ENCODE measurements at places on chromosomes 3 and 15.

DNA sequence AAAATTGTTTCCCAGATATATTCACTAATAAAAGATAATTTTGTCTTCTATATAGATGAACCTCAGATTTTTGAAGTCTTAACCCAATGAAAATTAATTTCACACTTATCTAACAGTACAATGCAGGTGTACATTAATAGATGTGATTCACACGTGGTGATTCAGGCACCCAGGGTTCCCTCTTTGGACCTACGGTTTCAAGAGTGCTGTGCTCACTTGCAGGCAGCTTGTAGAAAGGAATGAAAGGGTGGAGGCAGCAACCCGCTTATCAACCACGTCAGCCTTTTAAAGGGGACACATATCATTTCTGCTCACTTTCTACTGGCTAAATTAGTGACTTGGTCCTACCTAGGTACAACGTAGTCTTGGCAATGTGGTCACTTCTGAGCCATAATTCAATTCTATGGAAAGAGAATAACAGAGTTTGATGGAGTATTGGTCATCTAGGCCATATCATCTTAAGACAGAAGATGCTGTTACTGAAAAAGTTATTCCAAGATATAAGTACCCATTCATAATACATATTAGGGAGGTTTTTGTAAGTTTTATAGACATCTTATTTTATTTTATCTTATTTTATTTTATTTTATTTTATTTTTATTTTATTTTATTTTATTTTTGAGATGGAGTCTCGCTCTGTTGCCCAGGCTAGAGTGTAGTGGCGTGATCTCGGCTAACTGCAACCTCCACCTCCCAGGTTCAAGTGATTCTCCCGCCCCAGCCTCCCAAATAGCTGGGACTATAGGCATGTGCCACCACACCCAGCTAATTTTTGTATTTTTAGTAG is 37.9 kb downstream of the ACP3 start:
- no peak for DNase-seq

DNA sequence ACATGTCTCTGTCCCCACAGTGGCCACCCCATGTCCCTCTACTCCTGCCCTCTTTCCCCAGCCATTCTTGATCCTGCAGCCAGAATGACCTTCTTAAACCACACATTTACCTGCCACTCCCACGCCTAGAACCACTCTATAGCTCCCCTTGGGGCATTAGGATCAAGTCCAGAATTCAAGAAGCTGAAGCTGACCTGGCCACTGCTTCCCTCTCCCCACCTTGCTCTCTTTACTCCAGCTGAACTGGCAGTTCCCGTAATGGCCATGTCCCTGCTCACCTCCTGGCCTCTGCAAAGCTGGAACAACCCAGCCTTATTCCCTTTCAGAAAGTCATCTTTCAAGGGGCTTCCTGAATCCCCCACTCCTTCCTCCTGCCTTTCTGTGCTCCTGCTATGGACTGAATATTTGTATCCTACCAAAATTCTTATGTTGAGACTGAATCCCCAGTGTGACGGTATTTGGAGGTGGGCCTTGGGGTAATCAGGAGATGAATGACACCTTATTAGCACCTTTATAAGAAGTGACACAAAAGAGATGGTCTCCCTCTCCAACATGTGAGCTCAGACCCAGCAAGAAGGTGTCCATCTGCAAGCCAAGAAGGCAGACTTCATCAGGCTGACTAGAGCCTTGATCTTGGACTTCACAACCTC is 3.8 kb downstream of the CSRNP1 start:
- DNase-seq, result no peak

DNA sequence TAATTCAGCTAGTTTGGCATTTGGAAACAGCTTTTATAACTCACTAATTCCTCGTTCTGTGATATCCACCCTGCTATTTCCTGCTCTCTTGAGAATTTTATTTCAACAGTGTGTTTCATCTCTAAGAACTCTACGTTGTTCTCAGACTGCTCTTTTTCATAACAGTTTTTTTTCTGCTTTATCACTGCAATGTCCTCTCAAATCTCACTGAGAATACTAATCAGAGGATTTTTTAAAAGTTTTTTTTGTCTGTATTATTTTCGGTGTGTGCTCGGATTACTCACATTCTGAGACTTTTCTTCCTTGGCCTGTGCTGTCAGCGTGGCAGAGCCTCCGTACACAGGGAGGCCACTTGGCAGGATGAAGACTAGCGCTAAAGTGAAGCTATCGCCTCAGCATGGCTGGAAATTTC is 59.4 kb upstream of the NEO1 start:
- no peak for DNase-seq

DNA sequence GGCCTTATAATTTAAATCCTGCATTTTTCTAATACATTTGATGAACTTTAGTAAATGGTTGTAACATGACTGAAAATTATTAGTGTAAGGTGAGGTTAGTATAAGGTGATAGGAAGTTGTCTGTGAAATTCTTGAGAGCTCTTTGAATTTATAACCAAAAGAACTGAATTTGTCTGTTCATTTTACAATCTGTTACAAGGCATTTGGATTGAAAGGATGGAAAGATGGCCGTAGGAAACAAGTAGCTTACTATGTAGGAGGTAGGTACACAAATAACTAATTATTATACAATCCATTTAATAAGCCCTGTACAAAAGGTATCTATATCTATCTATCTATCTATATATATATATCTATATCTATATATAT is 6.6 kb downstream of the DIPK2A start:
- no peak for DNase-seq

DNA sequence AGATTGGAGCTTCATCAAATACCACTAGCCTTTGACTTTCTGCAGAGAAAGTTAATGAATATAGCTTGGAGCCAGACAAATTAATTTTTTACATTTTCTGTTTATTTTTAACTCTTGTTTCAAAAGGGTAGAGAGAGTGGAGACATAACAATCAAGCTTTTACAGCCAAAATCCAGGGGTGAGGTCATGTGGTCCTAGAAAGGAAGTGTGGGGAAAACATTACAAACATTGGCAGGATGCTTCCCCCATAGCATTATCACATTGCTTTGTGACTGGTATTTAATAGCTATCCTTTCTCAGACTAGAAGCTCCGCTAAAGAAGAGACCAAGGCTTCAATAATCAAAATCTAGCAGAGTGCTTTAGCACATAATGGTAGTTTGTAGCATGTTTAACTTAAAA is 46.4 kb upstream of the PHLDB2 start:
- no peak for DNase-seq

DNA sequence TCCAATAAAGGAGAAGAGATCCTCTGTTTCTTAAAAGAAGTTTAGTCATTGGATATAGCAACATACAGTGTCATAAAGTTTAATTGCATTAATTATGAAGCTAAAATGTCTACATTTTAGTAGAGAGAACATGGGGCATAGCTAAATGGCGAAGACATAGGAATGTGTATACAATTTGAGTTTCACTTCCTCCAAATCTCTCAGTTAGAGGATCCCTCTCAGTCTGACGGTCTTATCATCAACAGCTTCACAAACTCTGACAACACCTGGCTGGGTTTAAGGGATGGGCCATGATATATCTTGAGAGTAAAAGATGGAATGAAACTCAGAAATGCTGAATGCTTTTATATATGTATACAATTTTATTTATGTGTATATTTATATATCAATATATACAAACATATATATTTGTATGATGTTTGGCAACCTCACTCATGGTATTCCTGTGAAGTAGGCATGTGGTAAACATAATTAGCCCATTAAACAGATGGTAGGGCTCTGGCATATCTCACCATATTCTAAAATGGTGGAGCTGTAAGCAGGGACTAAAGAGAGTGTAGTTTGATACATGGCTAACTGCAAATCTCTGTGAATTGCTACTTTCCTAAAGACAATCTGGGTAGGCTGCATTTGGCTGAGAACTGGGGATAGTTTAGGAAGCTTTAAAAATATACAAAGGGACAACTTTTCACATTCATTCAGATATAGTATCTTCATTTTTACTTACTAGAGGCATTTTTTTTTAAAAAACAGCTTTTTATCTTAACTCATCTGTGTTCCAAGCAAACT is 111.6 kb downstream of the TIGIT start:
- DNase-seq, result no peak

DNA sequence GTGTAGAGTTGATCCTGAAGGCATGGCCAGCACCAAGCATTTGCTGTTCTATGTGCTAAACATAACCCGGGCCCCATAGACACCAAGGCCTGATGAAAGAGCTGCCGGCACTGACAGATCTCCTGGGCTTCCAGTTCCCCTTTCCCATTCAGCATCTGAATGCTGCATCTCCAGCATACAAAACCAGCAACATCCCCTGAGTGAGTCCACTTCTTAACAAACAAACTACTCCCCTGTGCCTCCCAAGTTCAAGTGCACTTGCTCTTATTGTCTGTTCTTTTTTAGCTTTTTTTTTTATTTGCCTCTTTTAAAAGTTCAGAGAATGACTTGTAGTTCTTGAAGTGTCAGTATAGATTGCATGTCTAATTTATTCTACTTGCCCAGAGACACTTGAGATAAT is 156.0 kb downstream of the EDEM1 start:
- DNase-seq, result no peak

GRCh38 chr3:95002438-95003046 is 939.7 kb downstream of the NSUN3 start:
- DNase-seq, result no peak

- no peak for DNase-seq
Observed at GRCh38 chr3:10725067-10725466, 91.0 kb upstream of the SLC6A11 start.

GRCh38 chr15:30985081-30985531 is 6.3 kb downstream of the MTMR10 start:
- DNase-seq, result no peak

DNA sequence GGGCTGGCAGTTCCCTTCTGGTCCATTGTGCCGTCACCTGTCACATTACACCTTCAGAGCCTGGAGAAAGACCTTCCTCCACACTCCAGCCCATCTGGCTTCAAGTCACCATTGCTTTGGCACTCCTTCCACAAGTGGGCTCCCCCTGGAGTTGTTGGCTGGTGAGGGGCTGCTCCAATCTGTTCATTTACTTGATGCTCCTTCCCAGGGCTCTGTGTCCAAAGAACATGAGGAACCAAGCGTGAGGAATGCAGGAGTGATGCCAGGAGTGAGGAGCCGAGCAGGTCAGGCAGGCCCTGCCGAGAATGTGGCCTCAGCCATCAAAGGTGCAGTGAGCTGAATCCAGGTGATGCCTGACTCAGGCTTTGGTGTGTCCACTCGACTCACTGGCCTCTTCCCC is 57.2 kb downstream of the OXNAD1 start:
- DNase-seq, result no peak

DNA sequence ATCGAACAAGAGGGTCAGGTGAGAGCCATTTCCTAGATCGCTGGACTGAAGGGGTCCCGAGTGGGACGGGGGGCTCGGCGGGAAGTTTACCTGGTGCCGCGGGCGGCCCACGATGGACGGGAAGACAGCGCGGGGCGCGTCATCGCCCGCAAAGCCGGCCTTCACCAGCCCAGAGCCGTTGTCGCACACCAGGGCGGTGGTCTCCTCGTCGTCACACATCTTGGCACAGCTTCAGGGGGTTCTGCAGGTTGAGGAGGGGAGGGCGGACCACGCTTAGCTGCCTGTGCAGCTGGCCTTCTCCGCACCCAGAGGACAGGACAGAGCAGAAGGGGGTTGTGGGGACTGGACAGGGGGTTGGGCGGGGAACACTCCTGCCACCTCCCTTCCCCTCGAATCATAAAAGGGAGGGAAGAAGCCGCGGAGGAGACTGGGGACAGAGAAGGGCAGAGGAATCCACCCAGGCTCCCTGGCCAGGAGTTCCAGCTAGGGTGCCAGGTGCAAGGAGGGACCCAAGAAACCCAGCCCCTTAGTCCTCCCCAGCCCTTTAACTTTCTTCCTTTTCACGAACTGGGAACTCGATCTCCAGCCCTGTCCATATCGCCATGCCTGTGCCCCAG is 651 bp downstream of the ACTC1 start:
- no peak for DNase-seq

- DNase-seq, result no peak
Observed at GRCh38 chr3:49536875-49537533, 17.3 kb upstream of the BSN start.

DNA sequence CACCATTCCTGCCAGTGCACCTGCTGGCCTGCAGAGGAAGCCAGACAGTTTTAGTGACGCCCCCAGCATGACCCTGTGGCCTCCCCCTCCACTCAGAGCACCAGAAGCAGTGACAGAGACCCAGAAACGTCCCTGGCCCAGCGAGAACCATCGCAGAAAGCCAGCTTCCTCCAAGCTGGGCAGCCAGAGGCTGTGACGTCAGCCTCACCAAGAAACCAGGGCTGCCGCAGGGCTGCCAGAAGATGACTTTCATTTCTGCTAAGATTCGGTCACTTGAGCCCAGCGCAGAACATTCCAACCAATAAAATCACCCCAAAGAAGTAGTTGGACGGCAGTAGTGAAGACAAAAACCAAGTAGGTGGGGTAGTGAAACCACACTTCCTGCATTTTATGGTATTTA is 29.6 kb upstream of the RPL32 start:
- no peak for DNase-seq

DNA sequence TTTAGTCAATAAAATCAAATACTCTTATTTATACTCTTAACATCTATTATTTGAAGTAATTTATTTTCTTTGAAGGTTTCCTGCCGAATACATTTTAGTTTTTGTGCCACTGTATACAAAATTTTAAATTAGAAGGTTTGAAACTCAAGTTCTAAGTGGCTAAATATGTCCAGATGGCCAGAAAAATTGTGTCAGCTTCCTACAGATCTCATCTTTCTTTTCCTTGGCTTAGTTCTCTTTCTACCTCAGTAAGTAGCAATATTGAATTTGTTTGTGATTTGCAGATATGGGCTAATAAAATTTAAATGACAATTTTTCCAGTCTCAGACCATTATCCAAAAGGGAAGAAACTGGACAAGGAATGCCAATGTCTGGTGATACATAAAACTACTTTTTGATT is 452.1 kb downstream of the ROBO2 start:
- no peak for DNase-seq

DNA sequence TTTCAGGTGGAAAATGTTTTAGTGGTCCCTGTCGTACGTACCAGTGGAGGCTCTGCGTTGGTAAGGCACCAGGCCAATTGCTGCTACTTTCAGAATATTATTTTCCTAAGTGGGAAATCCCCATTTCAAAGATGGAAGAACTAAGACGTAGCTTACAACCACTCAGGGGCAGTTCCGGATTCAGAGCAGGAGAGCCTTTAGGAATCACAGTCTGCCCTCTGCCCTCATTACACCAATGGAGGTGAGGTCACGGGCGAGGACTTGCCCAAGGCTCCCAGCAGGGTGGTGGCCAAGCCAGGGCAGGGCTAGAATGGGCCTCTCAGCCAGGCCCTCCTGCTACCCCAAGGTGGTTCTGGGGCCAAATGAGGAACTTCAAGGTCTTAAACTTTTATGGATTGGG is 72.6 kb downstream of the RASGRF1 start:
- DNase-seq, result no peak
